Activated CD8-positive, alpha-beta memory T cell treated with anti-CD3 and anti-CD28 coated beads, Interleukin-2, amount 50 U/mL, for 4 hours (primary cell): ENCODE measurements at places on chromosomes 2 and 18.

- no peak for DNase-seq
Observed at GRCh38 chr2:37809525-37809924, 115.6 kb upstream of the RMDN2 start.

DNA sequence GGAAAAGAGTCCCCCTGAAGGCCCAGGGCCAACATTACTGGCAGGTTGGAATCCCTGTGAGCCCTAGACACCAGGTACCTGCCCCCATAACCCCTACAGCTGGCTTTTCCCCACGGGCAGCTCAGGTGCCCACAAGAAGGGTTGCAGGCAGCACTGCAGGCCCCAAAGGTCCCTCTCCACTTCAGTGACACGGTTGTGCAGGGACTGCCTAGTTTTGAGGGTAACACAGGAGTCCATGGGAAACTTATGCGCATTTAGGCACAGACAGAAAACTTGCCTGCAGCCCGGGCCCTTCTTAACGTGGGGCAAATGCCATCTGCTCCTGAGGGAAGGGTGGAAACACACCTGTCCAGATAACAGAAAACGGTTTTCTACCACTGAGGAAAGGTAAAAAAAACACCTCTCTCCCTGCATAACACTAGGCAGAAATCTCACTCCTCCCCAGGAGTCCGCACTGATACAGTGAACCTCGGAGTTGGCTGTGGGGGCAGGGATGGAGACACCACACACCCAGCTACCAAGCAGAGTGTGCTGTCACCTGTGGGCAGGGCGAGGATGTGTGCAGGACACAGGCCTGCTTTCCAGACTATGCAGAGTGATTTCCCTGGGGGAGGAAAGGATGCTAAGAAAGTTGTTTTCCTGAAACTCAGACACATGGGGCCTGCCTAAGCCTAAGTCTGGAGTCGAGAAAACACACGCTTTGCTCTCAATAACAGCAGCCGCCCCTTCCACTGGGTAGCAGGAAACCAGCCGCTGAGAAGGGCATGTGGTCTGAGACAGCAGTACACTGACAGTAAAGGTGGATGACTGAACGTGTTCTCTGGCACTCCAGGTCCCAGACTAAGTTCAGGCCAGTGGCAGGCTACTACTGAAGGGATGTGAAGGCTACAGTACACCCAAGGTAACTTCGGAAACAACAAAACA lies 819.4 kb downstream of the DCDC2C start:
- DNase-seq = no peak

DNA sequence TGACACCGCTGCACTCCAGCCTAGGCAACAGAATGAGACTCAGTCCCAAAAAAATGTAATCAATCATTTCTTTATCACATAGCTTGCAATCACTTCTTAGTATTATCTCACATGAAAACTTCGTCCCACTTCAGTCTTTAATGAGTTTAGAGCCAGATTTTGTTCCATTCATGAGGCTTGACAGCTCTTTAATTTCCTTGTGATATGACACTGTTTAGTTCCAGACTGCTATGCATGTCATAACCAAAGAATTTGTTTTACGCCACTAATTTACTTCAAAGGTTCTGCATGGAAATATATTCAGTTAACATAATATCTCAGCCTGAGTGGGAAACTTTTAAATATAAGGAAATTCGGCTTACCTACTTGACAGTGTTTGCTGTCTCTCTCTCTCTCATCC lies 113.1 kb downstream of the ZNF532 start:
- DNase-seq = no peak

DNA sequence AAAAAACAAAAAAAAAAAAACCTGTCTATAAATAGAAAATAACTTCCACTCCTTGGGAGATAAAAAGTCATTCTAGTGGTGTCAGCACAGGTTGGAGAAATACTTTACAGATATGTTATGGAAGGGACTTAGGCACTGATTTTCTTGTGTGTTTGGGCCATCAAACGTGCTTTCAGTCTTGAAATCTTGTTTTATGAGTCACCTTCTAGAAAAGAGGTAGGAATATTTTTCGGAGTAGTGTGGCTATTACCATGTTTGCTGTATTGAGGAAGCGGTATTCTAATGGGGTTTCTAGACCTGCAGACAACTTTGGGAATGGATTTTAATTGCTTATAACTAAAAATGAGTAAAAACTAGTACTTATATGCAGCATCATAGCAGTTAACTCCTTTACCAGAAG lies 12.0 kb downstream of the HNMT start:
- DNase-seq = no peak

GRCh38 chr2:160076914-160077313 lies 14.5 kb upstream of the PLA2R1 start:
- no peak for DNase-seq

DNA sequence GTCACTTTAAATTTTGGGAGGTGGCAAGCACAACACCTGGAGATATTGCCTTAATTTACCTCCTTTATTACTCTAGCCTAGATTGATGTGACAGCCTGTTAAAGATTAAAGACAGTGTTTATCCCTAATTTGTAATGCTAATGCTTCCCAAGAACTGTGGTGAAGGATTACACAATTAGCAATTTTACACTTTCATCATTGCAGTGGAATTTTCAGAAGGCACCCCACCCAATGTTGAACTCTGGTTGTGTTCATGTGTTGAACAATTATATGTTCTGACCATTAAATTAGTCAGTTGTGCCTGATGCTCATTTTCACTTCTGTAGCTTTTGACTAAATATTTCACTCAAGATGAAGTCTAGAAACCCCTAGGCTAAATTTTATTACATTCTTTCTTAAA lies 317.1 kb upstream of the CWC22 start:
- no peak for DNase-seq

GRCh38 chr2:232689152-232689910 lies 7.8 kb upstream of the GIGYF2 start:
- no peak for DNase-seq

- no peak for DNase-seq
Observed at GRCh38 chr2:156580501-156580900, 144.3 kb downstream of the GPD2 start.
